ENCODE measurements at places on chromosomes 5 and 9.

GRCh38 chr9:105026451-105026850, 98.5 kb upstream of the ABCA1 start:
- DNase-seq, result no peak

GRCh38 chr5:135881244-135881643, 14.4 kb downstream of the IL9 start:
- DNase-seq, result no peak

DNA sequence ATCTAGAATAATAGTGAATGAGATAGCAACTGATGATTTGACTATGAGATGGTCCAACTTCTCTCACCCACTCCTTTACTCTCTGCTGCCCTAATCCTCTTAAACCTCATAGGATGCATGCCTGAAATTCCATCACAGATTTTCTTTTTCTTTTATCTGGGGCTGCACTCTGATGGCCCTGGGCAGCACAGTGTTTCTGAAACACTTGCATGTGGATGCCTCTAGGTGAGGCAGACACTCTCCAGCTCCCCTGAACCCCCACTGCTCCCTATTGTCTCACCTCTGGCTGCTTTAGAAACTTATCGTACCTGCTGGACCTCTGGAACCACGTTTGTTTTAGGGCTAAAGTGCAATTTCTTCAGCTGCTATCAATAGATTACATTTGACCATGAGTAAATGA, 67.5 kb downstream of the HTR4 start:
- no peak for DNase-seq

- DNase-seq, result no peak
These were observed 3.1 kb upstream of the PRELID2 start for GRCh38 chr5:145838276-145838675.

GRCh38 chr5:67957374-67957773, 258.2 kb upstream of the PIK3R1 start:
- DNase-seq, result no peak

GRCh38 chr9:97628668-97629067, 4.5 kb downstream of the TSTD2 start:
- DNase-seq, result no peak

DNA sequence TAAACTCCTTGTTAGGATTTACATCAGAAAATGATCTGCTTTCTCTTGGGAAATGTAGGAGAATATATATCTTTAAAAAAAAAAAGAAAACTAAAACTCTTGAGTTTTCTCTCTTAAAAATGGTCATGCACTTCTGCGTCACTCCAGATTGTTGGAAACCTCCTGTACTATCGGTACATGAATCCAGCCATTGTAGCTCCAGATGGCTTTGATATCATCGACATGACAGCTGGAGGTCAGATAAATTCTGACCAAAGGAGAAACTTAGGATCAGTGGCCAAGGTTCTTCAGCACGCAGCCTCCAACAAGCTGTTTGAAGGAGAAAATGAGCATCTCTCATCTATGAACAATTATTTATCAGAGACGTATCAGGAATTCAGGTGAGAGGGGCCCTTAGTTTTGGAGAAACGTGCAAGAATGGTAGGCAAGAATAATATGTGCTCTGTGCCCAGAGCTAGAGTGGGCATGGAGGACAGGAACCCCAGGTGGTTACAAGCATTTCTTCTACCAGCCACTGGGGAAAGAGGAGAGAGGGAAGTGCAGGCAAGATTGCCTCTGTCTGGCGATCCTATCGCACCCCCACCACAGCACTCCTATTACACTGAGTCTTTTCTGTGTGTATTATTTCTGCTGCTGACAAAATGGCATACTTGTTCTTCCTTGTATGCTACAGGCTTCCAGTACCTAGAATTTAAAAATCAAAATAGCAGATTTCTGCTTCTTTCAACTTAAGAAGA, 41.4 kb upstream of the F2R start:
- DNase-seq, result no peak
